ENCODE measurements at places on chromosomes 13 and 19.

DNA sequence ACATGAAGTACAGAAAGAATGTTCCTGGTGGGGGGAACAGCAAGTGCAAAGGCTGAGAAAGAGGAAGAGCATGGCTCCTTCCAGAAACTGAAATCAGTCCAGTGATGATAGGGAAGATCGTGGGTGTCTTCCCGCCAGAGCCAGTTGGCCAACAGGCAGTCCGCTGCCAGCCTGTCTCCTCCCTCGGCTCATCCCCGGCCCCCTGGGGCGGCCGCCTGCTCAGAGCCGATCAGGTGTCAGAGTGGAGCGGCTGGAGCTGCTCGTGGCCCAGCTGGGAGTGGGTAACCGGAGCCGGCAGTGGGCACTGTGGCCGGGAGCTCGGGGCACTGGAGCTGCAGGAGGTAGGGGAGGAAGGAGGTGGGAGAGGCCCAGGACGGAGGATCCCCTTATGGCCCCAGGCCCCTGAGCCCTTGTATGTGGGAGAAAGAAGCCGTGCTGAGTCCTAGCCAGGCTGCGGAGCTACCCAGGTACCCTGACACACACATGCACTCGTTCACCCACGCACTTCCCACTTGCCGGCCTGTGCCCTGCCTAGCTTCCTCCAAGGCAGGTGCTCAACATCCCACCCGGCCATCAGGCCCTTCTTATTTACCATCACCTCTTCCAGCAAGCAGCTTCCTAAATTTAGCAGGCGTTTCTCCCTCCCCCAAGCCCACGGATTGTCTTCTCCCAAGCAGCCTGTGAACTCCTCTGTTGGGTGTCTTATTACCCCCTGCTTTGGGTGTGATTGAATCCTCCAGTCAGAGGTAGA, 1.7 kb downstream of the ANKRD24 start:
- DNase-seq, result no peak

DNA sequence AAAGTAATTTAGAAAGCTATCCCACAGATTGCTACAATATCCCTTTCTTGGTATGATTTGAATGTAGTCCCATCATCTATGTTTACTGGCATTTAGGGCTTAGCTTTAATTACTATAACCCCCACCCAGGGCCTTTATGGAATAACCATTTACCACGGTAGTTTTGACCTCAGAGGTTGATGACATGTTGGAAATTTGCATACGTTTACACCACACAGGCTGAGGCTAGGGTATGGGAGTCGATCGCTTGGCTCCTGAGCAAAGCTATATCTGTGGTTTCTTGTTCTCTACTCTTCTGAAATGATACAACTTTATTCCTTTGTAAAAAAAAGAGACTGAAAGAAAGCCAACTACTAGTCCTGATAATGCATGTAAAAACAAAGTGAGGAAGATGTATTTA, 28.2 kb upstream of the RFC3 start:
- no peak for DNase-seq

DNA sequence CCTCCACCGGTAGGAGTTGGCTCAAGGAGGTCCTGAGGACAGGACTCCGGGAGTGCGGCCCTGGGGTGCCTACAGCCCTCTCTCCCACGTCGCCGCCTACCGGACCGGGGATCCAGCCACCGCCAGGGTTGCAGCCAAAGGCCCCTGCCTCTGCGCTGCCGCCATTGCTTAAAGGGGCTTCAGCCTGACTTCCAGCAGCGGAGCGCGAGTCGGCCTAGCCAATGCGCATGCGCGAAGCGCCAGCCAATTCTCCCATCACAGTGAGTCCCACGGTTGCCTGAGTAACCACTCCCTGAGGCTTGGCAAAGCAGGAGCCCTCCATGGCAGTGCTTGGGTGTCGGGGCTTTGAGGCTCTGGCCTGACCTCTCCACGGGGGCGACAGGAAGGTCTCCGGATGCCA, 21.5 kb upstream of the ZNF420 start:
- DNase-seq, result no peak

GRCh38 chr13:75960538-75960994, 324.4 kb downstream of the LMO7 start:
- no peak for DNase-seq

- DNase-seq, result no peak
These were observed 263.0 kb downstream of the KLF12 start for GRCh38 chr13:73870970-73871935.

DNA sequence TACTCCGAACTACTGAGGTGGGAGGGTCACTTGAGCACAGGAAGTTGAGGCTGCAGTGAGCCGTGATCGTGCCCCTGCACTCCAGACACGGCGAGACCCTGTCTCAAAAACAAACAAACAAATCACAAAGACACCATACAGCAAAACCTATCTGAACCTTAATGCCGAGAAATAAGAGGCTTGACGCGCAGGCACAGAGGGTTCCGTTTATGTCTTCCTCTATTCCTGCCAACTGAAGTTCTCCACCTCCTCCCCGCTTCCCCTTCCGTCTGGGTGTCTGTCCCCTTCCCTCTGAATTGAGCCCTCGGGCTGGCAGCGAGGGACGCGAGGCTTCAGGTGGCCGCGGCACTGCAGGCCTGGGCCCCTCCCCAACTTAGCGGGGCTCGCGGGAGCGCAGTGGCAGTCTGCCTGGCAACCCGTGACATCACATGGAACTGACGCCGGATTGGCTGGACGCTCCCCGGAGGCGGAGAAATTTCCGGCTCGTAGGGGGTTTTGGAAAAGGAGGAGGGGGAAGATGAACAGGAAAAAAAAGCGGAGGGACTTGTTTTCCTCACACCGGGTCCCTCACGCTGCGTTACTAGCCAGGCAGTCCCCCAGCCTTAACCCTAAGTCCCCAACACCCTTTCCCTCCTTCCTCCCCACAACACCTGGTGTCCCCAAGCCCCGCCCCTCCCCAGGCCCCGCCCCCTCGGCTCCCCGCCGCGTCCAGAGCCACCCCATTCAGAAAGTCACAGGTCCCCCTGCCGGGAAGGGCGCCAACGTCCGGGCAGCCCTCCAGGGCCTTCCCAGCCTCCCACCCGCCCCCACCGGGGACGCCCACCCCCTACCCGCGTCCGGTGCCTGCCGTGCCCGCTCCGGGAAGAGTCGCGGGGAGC, 1.1 kb upstream of the MYBPC2 start:
- DNase-seq, result peak; percentile 88

GRCh38 chr19:2668175-2668763, 34.2 kb downstream of the GNG7 start:
- DNase-seq, result no peak

- no peak for DNase-seq
These were observed 295.3 kb downstream of the MZT1 start for GRCh38 chr13:72431981-72432682.

DNA sequence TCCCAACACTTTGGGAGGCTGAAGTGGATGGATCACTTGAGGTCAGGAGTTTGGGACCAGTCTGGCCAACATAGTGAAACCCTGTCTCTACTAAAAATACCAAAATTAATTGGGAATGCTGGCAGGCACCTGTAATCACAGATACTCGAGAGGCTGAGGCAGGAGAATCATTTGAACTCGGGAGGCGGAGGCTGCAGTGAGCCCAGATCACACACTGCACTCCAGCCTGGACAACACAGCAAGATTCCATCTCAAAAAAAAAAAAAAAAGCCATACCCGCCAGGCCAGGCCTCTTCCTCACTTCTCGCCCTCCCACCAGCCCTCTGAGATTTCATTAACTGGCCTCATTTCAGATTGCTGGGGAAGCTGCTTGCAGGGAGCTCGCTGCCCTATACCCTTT, 7.7 kb upstream of the RELB start:
- DNase-seq, result no peak

DNA sequence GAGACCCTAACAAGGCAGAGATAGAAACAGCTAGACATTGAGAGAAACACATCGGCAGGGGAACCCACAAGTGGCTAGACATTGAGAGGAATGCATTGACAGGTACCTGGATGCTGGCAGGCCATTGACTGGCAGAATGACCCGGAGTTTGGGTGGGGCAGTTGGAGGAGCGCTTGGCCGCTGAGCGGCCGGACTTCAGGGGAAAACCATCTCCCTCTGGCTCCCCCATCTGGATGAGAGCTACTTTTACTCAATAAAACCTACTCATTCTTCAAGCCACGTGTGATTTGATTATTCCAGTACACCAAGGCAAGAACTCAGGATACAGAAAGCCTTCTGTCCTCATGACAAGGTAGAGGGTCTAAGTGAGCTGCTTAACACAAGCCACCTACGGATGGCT, 473.4 kb downstream of the SLITRK5 start:
- no peak for DNase-seq

- no peak for DNase-seq
These were observed 431.1 kb downstream of the EFNB2 start for GRCh38 chr13:106104281-106104901.
